ENCODE measurements at places on chromosomes 3 and 15.

GRCh38 chr3:149662240-149662887, 4.5 kb upstream of the WWTR1 start:
- DNase-seq, result no peak

- DNase-seq, result peak; percentile 41
These were observed 28.9 kb downstream of the FBXW12 start for GRCh38 chr3:48400824-48401433.

DNA sequence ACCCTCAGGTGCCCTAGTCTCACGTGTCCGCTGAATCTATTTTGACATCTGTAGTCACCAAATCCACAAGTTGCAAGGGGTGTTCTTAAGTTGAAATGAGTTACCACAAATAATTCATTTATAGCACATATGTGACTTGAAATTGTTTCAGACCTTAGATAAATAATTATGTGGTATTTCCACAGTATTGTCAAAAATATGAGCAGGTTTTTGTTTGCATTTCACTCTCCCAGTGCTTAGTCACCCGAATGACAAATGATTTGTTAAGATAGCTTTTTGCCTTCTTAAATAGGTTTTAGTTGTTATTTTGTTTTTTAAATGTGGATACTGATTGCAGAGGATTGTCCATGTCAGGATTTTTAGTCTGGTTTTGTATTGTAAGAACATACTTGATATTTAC, 2.6 kb downstream of the MFSD1 start:
- DNase-seq, result no peak

DNA sequence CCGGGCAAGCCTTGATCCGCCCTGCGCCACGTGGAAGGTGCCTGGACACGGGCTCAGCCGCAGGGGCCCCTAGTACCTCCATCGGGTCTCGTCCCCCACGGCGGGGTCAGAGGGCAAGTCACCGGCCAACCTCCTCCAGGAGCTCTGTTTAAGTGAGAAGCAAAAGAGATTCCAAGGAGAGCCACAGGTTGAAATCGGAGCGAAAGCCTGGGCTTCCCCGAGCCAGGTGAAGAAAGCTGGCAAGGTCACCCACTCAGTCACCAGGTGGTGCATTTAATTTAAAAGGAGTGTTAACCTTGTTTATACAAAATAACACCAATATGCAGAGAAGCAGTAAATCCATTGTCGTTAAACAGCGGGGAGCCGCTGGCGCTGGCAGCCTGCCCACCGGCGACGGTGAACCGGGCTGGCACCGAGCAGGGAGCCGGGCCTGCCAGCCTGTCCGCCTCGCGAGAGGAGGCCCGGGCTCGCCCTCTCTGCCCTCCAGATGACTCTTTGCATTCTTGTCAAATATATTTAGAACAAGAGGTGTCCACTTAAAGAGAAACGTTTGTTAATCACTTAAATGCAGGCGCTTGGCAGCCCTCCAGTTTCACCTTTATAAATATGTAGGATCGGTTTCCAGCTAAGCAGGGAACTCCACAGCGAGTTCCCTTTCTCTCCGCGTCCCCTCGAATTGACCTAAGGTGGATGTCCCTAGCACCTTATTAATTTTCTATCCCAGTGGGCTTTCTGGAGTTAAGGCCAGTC, 277.3 kb upstream of the NR2F2 start:
- no peak for DNase-seq

- DNase-seq, result no peak
These were observed 20.7 kb upstream of the LPP start for GRCh38 chr3:188133219-188133618.
